ENCODE measurements at places on chromosomes 13 and 19.

DNA sequence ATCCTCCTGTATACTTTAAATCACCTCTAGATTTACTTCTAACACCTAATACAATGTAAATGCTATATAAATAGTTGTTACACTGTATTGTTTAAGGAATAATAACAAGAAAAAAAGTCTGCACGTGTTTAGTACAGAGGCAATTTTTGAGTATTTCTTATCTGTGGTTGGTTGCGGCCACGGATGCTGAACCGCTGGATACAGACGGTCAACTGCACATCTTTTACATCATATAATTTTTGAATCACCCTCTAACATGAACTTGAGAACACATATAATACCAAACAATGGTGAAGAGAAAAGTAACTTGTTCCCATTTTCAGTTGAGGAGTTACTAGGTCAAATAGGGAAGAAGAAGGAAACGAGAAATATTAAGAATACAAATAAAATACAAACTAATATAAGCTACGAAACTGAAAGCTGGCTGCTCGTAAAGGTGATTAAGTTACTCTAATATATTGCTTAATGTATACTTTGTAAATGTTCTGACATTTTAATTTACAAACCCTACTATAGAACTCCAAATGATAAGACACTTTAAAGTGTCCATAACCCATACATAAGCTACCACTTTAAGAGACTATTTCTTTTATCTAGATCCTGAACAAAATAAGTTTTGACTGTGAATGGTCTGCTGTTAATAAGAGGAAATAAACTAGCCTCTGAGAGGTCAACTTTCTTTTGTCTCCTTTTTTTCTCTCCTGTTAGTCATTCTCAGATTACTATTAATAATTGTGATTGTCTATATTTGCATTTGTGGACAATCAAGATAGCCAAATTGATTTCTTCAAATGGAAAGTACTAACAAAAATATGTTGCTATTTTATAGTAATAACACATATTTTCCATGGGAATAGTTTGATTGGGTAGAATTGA, 457.4 kb downstream of the DIAPH3 start:
- DNase-seq: no peak

DNA sequence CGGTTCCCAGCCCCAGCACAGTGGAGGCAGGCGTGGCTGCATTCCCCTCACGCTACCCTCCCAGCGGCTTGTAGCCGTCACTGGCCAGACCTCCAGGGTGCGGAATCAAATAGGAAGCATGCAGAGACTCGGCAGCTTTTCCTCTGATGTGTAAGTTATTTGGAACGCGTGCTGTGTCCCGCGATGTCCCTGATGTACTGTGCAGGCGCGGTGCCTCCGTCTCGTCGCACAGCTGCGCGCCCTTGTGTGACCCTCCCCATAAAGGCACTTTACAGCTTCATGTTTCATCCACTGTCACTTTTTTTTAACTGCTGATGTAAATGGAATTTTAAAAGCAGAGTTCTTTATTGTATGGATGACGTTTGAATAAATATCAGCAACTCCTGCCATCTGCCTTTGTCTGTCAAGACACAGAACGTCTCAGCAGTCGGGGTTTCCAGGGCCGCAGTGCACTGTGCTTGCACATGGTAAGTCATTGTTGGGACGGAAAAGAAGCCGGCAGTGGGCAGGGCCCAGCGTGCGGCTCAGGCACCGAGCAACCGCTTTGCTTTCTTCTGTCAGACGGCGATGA, 7.3 kb upstream of the F7 start:
- DNase-seq: no peak

- no peak for DNase-seq
These were observed 1.4 kb downstream of the ACTN4 start for GRCh38 chr19:38648769-38649304.

DNA sequence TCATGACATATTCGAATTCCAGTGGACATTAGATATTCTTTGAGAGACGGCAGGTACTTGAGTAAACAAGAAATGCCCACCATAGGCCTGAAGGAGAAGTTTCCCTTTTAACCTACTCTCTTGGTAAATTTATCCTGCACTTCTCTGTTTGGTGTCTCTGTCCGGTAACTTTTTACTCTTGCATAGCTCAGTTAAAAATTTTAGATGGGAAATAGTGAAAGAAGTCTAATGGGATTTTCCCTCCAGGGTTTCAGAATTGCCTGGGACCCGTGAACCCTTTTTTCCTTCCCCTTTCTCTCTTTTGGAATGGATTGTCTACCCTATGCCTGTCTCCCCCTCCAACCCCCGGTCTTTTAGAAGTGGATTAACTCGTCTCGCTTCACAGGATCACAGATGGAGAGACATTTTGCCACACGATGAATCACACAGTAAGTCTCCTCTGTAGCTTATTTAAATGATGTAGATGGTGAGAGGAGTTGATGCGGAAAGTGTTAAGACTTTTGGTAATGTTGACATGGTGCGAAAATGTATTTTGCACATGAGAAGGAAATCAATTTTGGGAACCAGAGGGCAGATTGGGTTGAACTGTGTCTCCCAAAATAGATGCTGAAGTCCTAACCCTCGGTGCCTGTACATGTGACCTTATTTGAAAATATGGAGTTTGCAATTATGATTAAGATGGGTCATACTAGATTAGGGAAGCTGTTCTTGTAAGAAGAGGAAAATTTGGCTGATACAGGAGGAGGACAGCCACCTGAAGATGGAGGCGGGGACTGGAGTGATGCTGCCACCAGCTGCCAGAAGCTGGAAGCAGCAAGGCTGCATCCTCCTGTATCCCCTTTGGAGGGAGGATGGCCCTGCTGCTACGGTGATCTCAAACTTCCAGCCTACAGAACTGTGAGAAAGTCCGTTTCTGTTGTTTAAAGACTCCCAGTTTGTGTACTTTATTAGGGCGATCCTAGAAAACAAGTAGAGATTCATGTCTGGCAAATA, 711 bp upstream of the MIPEP start:
- DNase-seq: peak; percentile 19

GRCh38 chr19:51473009-51473707, 5.2 kb upstream of the CEACAM18 start:
- DNase-seq: peak; percentile 75

DNA sequence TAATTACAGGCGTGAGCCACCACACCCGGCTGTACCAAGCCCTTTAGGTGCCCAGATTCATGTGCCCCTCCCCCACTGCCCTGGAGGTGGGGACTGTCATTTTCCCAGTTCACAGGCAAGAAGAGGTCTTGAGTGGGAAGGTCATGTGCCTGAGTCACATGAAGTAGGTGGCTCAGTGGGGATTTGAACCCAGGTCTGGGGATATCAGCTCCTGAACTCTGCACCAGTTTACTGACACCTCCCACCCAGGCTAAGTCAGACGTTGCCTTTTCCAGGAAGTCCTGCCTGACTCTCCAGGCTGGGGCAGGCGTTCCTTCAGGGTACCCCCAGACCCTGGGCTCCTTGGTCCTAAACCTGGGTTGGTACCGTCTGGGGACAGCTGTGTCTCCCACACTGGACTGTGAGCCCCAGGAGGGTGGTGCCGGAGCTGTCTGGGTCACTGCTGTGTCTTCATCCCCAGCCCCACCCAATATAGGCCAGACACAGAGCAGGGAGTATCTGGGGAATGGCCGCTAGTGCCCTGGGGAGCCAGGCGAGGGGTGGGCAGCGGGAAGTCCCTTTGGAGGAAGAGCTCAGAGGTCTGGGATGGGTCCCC, 8.6 kb downstream of the VASP start:
- DNase-seq: no peak

DNA sequence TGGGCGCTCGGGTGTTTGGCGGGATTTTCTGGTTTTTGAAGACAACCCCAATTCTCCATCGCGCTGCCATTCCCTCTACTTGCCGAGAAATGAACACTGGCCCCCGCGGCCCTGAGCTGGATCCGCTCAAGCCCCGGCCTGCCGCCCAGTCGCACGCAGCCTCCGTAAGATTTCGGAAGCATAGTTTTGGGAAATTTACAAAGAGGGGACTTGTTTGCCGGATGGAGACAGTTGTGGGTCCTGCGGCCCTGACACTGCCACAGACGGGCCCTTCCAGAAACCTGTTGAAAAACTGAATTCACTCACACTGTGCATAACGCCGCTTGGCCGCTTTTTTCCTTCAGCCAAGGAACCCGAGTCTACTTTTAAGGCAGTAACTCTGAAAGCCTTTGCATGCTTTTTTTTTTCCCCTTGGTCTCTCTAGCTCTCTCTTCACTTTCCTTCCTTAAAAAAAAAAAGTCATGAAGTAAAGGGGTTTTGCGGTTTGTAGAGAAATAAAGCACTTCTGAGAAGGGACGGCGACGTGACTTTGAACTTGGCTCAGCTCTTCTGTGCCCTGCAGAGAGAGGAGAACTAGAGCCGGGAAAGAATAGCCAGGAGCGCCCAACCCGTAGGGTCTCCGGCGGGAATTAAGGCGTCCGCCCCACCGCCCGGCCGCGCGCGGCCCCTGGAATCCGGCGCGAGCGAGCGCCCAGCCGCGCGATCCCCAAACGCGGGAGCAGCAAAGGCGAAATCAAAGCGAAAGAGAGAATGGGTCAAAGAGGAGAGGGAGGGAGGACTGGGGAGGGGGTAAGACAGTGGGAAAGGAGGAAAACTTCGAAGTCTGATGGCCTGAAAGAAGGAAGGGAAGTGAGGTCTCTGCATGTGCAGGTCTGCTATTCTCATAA, 3.4 kb upstream of the ZIC2 start:
- DNase-seq: no peak

- DNase-seq: peak; percentile 88
These were observed 15.7 kb downstream of the RANBP3 start for GRCh38 chr19:5961969-5962945.

DNA sequence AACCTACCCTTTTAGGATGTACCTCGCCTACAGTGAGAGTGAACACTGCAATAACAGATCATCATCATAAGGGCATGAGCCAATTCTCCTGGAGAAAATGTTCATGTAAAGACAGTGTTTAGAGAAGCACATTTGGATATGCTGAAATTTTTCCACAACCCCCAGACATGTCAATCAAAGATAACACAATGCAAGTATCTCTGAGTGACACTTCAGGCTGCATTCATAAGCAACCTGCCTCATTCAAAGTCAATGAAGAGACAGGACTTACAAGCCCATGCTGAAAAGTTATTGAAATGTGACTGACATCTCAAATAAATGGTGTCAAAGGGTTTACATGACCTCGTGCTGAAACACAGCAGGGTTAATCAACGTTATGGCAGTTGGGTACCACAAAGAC, 102.0 kb downstream of the PCDH9 start:
- no peak for DNase-seq

DNA sequence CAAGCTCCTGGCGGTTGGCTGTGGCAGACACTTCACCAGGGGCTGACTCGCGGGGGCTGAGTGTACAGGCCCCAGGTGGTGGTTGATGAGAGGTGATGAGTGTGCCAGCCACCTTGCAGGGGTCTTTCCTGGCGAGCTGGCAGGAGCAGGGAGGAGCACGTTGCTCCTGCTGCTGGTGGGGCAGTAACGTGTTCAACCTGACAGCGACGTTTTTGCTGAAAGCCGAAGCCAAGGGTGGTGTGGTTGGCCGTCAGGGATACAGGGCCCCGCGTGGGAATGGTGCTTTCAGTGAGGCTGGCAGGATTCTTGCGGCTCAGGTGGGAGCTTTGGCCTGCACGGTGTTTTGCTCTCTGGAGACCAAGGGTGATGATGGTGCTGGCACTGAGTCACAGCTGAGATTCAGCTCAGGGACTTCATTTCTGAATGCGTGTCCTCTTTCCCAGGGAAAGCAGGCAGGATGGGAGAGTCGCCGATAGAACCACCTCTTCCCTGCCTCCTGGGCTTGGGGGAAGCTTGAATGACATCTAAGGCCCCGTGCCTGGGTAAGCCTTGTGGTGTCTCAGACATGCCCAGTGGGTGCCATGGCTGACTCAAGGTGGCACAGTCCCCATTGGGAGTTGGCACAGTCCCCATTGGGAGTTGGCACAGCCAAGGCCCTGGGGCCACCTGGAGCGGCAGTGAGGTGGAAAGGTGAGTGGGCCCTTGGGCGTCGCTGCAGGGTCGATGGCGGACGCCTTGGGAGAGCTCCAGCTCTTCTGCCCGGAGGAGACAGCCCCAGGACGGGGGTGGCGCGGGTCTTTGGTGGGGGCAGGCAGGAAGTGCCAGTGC, 8.8 kb downstream of the DAZAP1 start:
- DNase-seq: no peak

- no peak for DNase-seq
These were observed 1054.4 kb upstream of the SPRY2 start for GRCh38 chr13:81395368-81395767.

DNA sequence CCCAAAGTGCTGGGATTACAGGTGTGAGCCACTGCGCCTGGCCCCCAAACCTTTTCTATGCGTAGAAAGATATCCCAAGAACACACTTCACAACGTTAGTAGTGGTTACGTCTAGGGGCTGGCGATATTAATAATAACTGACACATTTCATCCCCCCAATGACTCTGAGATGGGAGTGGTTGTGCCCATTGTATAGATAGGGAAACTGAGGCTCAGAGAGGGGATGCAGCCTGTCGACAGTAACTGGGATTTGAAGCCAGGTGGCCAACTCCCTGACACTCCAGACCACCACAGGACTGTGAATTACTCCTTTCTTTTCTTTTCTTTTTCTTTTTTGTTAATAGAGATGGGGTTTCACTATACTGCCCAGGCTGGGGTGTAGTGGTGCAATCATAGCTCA, 25.3 kb upstream of the PTPRS start:
- DNase-seq: no peak

GRCh38 chr13:24678151-24678550, 2.1 kb upstream of the ATP12A start:
- DNase-seq: no peak

GRCh38 chr13:97986835-97987234, 33.4 kb downstream of the IPO5 start:
- DNase-seq: no peak

- DNase-seq: no peak
These were observed 45.5 kb upstream of the NFIC start for GRCh38 chr19:3320853-3321252.

GRCh38 chr19:45180936-45181335, 2.4 kb downstream of the BLOC1S3 start:
- DNase-seq: peak; percentile 3

DNA sequence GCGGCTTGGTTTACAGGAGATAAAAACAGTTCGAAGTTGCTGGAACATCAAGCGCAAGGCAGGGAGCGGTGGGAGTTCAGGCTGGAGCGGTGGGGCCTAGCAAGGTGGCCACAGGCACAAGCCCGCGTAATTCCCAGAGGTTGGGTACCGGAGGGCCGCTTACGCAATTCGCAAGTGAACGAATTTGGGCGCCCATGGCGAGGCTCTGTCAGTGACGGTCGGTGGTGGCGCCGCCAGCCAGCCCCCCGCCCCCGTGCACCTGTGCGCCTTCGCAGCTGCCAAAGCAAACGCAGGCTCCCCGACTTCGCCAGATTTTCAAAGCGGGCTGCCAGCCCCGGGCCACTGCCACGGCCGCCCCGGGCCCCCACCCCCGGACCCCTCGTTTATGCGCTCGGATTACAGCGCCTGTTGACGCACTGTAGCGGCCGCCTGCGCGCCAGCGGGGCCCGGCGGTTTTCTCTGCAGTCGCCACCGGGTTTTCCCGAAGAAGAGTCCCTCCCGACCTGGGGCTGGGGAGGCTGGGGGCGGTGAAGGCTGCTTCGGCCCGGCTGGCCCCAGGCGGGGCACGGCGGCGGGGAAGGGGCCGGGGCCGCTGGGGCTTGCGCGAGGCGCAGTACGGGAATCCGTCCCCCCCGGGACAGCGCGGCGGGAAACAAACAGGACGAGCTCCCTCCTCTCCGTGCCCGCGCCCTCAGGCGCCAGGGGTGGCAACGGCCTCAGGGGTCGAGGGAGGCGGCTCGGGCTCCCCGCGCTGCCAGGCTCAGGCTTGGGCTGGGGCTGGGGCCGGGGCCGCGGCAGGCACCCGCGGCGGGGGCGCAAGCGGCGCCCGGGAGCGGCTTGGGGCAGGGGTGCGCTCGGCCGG, 709 bp downstream of the N4BP2L1 start:
- DNase-seq: peak; percentile 78

GRCh38 chr13:30665638-30666037, 47.9 kb downstream of the USPL1 start:
- DNase-seq: no peak

- DNase-seq: no peak
These were observed 3.3 kb upstream of the LRG1 start for GRCh38 chr19:4542896-4543841.

Data from natural killer cell (primary cell).